ENCODE measurements at places on chromosomes 3 and 15.

DNA sequence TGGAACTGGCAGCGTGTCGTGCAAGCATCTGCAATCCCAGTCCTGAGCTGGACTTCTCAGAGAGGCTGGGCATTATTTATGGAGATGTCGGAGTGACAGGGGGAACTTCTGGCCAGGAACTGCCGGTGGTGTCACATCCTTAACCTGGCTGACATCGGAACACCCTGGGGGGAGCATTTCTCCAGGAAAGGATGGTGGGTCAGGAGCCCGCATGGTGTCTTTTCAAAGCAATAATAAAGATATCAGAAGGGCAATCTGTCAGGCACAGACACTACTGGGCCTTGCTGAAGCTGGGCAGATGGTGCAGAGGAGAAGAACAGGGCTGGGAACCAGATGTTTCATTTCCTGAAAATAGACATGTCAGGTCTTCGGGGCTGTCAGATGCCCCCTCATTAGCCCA is 133.5 kb downstream of the WNT7A start:
- no peak for DNase-seq

GRCh38 chr3:158330870-158331269 is 221.0 kb downstream of the RSRC1 start:
- DNase-seq = no peak

GRCh38 chr15:83711236-83711635 is 57.3 kb downstream of the ADAMTSL3 start:
- DNase-seq = no peak

- DNase-seq = no peak
These were observed 1.9 kb upstream of the VWA5B2 start for GRCh38 chr3:184227481-184227935.

- no peak for DNase-seq
These were observed 99.3 kb upstream of the CHRNA7 start for GRCh38 chr15:31930967-31931366.

- DNase-seq = no peak
These were observed 31.0 kb downstream of the CEP63 start for GRCh38 chr3:134516905-134517304.

GRCh38 chr3:185236969-185237368 is 16.9 kb downstream of the EHHADH start:
- DNase-seq = no peak

- no peak for DNase-seq
These were observed 40.3 kb downstream of the CTNNB1 start for GRCh38 chr3:41239587-41239986.

GRCh38 chr3:168249550-168250414 is 154.1 kb upstream of the GOLIM4 start:
- DNase-seq = peak; percentile 60

DNA sequence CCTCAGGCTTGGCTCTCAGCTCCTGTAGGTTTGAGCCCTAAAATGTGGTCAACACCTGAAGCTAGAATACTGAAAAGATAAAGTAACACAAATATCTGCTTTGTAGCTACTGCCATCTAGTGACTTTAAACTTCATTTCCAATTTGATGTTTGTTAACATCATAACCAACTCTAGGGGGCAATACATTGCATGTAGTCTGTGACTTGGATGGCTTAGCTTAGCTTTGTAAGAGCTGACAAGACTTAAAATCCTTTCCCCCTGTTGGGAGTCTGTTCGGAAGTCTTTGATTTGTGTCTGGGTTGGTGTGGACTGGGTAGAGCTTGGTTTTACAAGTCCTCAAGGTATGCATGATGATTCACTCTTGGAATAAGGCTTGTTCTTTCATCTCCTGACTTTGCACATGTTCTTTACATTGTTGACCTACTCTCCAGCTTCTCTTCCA is 51.7 kb downstream of the SCN11A start:
- DNase-seq = no peak

GRCh38 chr15:83653639-83654378 is at the start of gene ADAMTSL3:
ADAMTSL3 (plus strand) TSS chr15:83654123; CDS start chr15:83655762, 1,639 bp downstream.
- DNase-seq = no peak

DNA sequence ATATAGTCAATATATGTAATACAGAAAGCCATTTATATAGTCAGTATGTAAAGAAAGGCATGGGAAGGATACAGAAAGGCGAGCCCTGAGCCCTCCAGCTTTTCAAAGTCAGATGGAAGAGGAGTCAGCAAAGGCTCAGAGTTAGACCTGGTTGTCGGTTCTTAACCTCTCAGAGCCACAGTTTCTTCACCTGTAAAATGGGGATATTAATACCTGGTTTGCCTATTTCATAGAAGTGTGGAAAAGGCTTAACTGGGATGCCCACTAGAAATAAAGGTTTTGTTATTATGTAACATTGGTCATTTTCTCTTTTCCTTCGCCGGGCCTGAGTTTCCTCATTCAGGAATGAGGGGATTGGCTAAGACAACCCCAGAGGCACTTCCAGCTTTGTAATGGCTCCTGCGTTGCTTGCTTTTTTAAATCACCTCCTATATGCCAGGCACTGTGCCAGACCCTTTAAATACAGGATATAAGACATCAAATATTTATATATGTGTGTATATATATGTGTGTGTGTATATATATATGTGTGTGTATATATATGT is 2.4 kb downstream of the CRELD1 start:
- no peak for DNase-seq

DNA sequence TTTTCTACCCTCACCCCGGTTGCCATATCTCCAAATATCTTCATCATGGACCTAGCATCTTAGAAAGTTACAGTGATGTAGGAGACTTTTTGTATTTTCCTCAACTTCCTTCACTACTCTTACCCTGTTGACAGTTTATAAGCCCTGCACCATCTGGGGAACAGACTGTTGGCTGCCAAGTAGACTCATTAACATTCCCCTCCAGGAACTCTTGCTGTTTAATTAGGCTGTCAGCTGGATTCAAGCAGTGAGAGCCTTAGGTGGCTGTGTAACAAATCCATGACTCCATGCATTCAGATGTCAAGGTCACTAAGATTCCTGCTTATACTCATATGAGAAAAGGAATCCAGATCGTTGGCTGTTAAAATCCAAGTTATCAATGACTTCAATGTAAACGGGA is 198.3 kb downstream of the NAALADL2 start:
- no peak for DNase-seq

DNA sequence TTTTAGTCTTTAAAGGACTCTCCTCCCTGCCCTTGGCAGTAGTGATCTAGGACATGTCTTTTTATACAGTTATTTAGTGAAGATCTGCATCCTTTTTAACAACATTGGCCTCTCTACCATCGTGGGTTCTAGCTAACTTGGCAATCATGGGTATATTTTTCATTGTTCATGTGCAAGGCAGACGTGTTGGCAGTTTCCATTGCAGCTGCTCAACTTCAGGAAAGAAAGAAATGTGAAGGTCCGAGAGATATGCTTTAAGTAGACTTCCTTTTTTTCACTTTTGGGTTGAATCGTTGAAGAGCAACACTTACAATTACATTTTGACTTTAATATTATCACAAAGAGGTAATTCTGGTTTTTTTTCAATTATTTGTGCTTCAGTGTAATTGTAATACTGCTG is 172.6 kb downstream of the SATB1 start:
- no peak for DNase-seq

DNA sequence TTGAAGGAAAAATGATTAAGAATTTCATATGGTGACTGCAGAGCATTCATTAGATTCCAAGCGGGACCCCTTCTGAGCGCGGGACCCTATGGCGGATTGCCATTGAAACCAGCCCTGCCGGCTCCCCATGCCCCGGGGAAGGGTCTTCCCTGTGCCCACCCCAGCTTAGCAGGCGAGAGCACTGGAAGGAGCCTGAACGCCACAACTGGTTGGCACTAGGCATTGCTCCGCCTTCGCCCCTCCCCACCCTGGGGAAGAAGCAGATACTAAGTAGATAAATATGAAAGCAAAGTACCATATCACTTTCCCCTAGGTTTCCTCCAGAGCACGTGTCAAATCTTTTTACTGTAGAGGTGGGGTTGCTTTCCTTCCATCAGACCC is 70.7 kb downstream of the CYP19A1 start:
- no peak for DNase-seq

- DNase-seq = no peak
These were observed 833 bp downstream of the MAN2A2 start for GRCh38 chr15:90903733-90904536.

GRCh38 chr3:10417847-10418246 is 87.5 kb downstream of the ATP2B2 start:
- no peak for DNase-seq

- DNase-seq = no peak
These were observed 343.2 kb upstream of the ONECUT1 start for GRCh38 chr15:53133255-53133850.

DNA sequence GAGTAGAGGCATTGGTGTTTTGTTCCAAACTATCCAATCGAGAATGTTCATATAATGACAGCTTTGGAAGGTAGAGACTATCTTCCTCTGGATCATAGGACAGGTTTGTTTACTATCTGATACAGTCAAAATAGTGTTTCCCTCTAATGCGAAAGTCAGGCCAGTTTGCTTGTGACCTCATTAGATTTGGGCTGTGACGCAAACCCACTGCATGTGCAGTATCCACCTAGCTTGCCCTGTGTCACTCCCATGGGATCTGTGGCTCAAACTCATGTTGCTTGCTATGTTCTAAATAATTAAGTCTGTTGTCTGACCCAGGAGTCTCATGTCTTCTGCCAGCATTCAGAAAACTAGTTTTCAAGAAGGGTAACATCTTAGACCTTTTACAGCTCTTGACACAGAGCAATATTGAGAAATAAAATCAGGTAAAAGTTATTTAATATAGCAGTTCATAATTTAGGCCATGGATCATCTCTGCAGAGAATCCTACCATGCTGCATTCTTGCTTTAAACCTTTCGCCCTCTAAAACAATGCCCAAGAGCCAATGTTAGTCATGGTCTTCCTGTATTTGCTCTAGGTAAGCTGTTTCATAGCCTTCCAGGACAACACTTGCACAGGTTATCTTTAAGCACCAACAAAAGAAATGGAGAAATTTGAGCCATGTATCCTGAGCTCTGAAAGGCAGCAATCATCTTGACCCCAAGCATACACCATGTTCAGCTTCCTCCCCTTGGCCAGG is 26.4 kb downstream of the NIT2 start:
- DNase-seq = no peak

DNA sequence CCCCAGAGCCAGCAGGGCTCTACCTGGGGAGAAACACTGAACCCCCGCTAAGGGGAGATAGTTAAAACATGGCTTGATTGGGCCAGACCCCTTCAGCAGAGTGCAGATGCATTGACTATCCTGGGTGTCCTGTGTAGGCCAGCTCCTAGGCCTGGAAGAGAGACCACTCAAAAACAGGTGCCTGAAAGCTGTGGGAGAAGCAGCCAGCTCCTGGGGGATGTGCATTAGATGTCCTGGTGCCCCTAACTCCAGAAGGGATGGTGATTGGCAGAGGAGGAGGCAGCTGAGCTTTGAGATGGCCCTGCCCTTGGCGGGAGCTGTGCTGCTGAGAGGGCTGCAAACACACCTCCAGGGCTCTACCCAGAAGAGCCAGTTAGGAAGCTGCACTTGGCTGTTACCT is 89.3 kb upstream of the PLXNA1 start:
- no peak for DNase-seq

DNA sequence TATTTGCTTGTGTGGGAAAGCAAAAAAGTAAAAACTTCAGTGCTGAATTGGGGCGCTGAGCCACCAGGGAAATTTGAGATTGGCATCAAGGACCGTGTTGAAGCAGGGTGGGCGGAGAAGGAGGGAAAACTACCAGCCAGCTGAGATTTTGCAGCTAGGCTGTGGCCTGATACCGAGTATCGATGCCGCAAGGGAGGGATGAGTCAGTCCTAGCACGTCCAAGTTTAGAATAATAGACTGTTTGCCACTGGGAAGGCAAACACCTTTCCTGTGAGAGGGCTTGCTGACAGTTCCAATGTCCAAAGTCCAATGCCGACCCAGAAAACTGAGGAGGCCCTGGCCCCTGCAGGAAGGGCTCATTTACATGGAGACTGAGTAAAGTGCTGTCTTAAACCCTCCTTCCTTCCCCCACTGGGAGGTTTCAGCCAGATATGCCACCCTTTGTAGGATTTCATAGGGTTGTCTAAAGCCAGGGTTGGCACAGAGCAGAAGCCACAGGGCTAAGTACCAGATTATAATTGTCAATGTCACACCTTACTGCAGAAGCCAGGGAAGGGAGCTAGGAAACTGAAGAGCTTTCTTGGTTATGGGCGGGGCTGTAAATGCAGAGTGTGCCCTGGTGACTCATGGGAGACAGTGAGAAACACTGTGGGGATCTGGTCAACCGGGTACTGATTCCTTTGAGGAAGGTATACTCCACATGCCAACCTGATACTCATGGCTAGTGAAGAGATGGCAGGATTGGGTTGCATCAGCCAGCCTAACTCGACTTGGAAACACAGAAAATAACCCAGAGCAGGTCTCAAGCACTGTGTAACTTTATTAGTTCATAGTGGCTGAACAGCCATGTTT is 28.4 kb upstream of the PIK3CB start:
- no peak for DNase-seq

- peak; percentile 26 for DNase-seq
These were observed 73.7 kb upstream of the TLE3 start for GRCh38 chr15:70171256-70171886.

DNA sequence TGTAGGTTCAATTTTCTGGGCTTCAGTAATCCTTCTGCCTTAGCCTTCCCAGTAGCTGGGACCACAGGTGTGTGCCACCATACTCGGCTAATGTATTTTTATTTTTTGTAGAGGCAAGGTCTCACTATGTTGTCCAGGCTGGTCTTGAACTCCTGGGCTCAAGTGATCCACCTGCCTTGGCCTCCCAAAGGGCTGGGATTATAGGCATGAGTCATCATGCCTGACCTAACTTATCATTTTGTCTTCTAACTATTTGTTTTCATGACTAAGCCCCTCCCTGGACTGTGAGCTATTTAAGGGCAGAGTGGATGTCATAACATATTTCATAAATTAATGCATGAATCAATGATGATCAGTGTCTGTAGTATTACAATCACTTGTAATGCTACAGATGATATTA is 56.1 kb upstream of the PIAS1 start:
- DNase-seq = no peak

DNA sequence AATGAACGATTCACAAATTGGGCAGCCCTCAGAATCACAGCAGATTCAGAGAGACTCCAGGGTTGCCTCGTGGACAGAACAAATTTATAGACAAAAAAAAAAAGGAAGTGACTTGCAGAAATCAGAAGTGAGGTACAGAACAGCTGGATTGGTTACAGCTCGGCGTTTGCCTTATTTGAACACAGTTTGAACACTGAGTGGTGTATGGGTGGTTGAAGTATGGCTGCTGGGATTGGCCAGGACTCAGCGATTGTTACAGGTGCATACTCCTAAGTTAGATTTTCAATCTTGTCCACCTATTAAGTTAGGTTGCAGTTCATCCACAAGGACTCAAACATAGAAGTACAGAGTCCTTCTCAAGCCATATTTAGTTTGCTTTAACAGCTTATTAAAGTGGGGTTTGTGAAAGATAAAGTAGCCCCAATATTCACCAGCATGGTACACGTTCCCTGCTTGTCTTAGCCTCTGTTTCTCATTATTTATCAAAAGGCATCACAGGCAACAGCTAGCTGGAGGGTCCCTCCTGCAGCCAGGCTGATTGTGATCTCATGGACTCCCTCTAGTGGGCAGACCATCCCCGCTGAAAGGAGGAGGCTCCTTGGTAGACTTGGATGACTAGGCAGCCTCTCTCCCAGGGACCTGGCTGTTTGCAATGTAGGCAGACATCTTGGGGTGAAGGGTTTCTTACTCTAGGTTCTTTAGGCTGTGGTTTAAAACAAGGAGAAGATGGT is 17.6 kb upstream of the ALDH1L1 start:
- DNase-seq = no peak

GRCh38 chr15:40118473-40118872 is 9.8 kb upstream of the BMF start:
- DNase-seq = no peak
